ENCODE measurements at places on chromosomes 12 and 14. TPM values are rescaled to one million over a fixed set of nuclear protein-coding genes. Genes with fewer than 3 reads are reported as not detected.

The DTX1 gene
- 13.2 TPM for total RNA-seq

The TNS2 gene
- total RNA-seq: 0.69 TPM

The BHLHE41 gene
- not detected for total RNA-seq

The AMDHD1 gene
- 1.4 TPM for total RNA-seq

The SLC10A1 gene
- not detected for total RNA-seq

The RAP1B gene
- 238 TPM for total RNA-seq

The ESR2 gene
- total RNA-seq: 6.1 TPM

The CLECL1 gene
- total RNA-seq: 7.7 TPM

The AQP2 gene
- total RNA-seq: not detected

The NACA gene
- 869 TPM for total RNA-seq

The DLK1 gene
- not detected for total RNA-seq

The HVCN1 gene
- 1.7 TPM for total RNA-seq

The ZDHHC22 gene
- not detected for total RNA-seq

The A2M gene
- total RNA-seq: 0.28 TPM

The PLEKHH1 gene
- total RNA-seq: 4.9 TPM
